ENCODE measurements at places on chromosomes 1 and 21.

DNA sequence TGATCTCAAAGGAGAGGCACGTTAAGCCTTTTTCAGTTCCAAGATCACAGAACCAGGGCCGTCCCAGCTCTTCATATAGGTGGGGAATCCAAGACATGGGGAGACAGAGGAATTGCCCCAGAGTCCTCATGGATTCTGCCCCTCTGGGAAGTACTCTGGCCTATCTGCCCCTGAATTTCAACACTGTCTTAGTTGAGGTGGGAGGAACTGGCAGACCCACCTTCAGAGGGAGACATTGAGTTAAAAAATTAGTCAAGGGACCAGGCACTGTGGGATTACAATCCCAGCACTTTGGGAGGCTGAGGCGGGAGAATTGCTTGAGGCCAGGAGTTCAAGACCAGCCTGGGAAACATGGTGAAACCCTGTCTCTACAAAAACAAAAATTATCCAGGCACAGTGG, 2.1 kb upstream of the KNCN start:
- DNase-seq: no peak

DNA sequence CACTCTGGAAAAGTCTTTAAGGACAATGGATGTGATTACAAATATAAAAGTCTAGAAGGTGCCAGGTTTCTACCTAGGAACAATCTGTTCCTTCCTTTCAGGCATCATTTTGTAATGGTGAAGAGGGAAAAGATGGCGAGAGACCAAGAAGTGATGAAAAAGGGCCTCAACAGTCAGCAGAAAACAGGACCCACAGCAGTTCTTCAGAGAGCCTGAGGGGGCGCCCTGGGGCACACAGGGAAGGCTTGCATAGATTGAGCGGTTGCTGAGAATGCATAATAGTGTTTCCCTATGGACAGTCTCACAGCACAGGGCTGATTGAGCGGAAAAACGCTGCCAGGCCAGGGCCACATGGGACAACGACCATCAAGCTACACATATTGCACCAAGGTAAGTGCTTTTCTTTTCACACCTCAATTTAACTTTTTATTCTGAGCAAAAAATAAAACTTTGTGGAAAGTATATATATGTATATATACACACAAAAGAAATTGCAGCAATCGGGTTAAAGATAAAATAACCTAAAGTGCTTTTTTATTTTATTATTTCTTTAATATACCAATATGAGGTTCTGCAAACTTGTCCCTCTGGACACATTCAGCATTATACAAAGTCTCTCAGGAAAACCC, 3.1 kb upstream of the YRDC start:
- peak; percentile 83 for DNase-seq

DNA sequence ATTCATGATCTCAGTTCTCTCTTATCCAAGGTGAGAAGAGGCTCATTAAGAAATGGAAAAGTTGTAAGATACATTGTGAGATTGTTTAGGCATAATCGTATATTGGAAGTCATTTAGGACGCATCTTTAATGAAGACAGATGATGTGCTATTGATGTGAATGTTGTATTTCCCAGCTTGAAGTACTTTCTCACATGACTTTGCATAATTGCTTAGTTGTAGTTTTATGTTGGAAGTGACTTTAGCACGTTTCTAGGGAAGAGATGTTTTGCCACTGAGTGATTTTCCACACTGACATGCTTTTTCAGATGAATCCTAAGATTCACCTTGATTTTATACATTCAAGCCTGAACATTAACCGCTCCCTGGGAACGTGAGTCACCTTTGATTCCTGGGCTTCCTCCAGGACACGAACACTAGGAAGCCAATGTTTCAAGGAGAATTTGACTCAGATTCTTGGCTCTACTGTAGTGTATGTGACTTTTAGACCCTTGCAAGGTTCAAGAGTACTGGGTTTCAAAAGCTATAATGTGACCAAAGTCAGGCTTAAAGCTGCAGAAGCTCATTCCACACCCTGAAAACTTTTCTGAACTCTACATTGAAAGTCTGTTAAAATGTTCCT, 27.9 kb downstream of the ANGEL2 start:
- DNase-seq: no peak

DNA sequence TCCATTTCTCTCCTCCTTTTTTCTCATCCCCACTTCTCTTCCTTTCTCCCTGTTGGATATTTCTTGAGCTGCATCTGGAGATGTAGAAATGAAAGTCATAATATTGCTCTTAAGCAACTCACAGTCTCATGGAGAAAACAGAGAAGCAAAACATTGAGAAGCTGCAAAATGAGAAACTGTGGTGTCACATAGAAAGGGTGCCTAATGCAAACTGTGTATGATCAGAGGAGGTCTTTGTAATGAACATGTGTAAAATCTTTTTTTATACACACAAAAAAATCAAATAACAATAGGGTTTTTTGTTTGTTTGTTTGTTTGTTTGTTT, 11.8 kb upstream of the SLAMF7 start:
- no peak for DNase-seq

DNA sequence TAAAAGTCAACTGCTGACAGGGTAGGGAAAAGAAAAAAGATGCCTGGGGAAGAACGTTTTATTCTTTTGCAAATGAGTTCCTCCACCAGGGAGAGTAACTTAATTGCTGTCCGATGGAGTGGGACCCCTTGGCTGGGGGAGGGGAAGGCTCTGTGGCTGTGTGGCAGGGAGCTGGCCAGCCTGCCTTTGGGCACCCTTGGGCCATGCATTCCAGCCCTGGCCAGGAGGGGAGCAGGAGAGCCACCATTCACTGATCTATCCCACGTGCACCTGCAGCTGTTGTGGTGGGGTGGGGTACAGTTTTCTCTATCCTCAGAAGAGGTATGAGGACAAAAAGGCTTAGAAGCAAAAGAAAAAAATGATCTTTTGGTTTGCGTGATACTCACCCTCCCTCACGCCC, 116.9 kb downstream of the KCNK1 start:
- DNase-seq: no peak

- no peak for DNase-seq
Observed at GRCh38 chr1:83769072-83769471, 229.9 kb downstream of the TTLL7 start.

- DNase-seq: no peak
Observed at GRCh38 chr1:178277793-178278530, 184.1 kb downstream of the RASAL2 start.

- peak; percentile 72 for DNase-seq
Observed at GRCh38 chr21:44820851-44821250, 3.0 kb upstream of the SUMO3 start.

- no peak for DNase-seq
Observed at GRCh38 chr1:177872308-177872900, 97.5 kb downstream of the SEC16B start.

DNA sequence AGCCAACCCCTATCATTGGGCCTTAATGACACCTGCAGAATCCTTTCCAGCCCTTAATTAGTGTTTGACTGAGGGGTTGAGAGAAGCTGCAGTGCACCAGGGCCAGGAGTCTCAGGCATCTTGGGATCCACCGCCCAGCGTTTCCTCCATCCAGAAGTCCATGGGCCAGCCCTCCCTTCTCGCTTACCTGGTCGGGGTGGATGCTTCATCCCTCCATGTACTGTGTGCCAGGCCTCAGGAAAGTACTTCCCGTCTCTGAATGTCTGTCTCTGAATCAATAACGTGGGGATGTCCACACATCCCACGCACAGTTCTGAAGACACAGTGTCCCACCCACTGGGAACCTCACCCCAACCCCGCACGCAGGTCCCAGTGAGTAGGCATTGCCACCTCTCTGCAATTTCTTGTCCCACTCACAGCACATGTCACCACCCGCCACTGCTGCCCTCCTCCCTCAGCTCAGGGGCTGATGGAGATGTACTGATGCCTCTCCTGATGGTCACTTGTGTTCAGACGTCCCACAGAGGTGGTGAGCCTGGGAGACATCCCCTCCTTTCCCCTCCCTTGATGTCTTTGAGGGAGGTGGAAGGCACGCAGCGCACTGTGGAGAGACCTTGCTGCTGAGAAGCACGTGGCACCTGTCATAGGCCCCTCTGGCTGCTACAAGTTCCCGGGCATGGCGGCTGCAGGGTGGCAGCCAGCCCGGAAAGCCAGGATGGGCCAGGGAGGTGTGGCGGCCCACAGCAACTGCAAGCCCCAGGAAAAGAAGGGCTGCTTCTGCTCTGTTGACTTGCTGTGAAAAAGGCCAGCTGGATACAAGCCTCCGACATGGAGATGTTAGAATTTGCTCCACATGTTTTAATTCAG, 29.4 kb upstream of the PRSS38 start:
- DNase-seq: no peak

GRCh38 chr21:18058731-18059398, 185.8 kb upstream of the CHODL start:
- no peak for DNase-seq

GRCh38 chr1:109356915-109357314, 40.8 kb downstream of the SORT1 start:
- DNase-seq: no peak

GRCh38 chr1:94309216-94309615, 71.8 kb upstream of the ARHGAP29 start:
- no peak for DNase-seq

DNA sequence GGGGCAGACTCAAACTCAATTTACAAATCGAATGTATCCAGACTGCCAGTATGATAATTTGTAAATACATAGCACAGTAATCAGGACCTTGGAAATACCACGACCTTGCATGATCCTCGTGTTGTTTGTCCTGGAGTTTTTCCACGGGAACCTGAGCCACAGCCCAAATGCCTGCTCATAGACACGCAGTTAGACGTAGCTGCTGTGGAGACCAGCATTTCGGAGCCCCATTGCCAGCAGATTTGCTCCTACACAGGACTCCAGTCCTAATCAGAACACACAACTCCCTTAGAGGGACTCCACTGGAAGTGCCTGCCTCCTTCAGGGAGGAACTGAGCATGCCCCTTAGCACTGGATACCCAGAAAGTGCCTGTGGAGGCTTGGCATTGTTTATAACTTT, 163.2 kb downstream of the GALNT2 start:
- no peak for DNase-seq

DNA sequence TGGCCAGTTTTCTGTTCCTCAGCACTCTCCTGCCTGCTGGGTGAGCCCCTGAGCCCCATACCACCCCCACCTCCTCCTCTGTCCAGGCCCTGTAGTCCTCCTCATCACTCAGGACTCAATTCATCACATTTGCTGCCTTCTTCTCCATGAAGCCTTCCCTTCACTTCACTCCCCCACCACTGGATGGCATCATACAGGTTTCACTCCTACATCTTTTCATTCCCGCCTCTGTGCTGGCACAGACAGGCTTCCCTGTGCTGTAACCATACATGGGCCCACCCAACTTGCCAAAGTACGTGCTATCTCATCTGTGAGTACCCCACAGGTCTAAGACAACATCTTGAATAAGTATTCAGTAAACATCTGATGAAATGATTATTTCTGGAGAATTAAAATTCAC, 56.9 kb downstream of the SLC45A1 start:
- DNase-seq: peak; percentile 53

- DNase-seq: peak; percentile 62
Observed at GRCh38 chr21:16821588-16821987, 691.3 kb upstream of the CXADR start.

- DNase-seq: no peak
Observed at GRCh38 chr21:42691901-42692559, 38.6 kb downstream of the PDE9A start.

- DNase-seq: no peak
Observed at GRCh38 chr1:164417016-164417704, 141.8 kb upstream of the PBX1 start.

DNA sequence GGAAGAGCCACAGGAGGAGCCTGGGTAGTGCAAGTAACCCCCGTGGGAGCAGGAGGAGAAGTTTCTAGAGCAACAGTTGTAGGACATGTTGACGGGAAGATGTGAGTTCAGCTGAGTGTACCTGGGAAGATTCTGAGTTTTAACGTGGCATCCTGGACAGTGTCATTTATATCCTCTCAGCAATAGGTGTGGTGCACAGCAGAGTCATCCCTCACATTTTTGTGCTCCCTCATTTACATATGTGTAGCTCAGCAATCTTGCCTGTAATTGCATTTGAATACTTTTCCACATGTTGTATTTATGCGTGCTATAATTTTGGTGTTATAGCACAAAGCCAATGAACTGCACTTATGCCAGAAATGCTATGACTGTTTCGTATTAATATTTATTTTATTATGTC, at the start of gene KRTAP13-3:
KRTAP13-3 (minus strand) TSS at position 101 of the 400 bp plus-strand sequence; CDS start at position 87, 14 bp downstream.
- no peak for DNase-seq

- DNase-seq: peak; percentile 9
Observed at GRCh38 chr1:12338823-12339222, 109.0 kb downstream of the VPS13D start.

DNA sequence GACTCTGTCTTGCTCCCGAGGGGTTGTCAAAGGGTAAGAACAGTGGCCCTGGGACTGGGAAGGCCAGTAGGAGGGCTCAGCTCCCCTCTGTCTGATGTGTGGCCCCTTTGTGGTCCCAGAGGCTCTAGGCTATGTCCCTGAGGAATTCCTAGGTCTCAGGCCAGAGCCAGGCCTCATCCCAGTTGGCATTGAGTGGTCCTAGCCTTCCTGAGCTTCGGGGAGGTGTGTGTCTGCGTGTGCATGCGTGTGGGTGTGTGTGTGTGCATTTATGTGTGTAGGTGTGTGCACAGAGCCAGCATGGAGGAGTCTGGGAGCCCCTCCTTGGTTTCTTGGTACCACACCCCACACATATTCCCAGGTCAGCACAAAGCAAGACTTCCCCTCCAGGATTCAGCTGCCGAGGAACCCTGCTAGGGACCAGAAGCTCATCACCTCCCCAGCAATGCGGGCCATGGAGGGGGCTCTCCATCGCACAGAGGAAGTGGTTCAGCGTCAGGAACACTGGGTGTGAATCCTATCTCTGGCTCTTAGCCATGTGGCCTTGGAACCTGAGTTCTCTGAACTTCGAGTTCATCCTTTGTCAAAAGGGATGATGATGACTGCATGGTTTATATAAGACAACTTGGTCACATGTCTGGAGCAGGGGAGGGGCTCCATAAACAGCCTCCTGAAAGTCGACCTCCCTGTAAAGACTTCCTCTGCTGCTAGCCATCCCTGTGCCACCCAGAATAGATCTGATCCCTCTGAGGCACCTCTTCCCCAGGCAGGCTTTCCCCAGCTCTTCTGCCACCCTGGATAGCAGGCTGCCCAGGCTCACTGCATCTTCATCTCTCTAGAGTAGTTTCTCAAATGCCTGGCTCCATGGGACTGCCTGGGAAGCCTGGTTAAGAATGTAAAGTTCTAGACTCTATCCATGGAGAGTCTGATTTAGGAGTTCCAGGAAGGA, 8.3 kb upstream of the EPS8L3 start:
- no peak for DNase-seq
